ENCODE measurements at places on chromosomes 3 and 15.

DNA sequence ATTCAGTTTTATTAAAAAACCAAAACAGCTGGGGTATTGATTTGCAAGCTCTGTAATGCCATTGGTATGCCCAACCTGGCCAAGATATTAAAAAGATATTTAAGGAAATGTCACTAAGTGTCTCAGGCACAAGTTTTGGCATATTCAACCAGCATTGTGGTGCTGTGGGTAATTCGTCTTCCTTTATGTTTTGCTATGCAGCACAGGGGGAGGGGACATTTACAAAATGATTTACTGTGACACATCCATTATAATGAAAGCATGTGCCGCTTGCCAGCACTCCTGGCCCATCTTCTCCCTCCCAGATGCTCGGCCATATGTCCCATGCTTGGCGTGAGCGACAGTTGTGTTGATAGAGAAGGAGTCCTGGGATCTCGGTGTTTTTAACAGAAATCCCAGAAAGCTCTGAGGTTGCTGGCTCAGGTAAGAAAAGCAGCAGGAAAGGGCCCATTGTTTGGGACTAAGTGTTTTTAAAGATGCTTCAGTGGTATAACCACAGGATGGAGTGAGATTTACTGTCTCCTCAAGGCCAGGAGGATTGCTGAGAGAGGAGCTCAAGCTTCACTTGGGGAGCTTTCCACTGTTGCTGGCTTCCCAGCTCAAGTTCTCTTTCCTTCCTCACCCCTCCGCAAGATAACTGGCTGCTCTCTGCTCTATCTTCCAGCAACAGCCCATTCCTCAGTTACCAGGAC lies 158.2 kb upstream of the TSC22D2 start:
- DNase-seq = no peak

- DNase-seq = no peak
Measured at GRCh38 chr3:197561926-197562325, 6.2 kb upstream of the BDH1 start.

DNA sequence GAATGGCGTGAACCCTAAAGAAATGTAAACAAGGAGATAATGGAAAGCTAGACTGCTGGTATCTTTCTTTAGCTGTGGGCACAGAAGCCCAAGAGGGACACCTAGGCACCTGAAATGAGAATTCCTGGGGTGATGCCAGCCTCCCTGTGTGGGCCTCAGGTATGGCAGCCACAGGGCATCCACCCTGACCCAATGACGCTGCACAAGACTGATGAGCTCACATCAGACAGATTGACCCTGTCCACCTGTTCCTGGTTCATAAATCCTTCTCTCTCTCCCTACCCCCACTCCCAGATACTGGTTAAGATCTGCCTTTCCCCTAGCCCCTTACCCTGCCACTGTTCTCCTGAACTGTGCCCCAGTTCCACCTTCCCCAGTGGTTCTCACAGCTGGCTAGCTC lies 1.5 kb downstream of the GLB1 start:
- DNase-seq = no peak

DNA sequence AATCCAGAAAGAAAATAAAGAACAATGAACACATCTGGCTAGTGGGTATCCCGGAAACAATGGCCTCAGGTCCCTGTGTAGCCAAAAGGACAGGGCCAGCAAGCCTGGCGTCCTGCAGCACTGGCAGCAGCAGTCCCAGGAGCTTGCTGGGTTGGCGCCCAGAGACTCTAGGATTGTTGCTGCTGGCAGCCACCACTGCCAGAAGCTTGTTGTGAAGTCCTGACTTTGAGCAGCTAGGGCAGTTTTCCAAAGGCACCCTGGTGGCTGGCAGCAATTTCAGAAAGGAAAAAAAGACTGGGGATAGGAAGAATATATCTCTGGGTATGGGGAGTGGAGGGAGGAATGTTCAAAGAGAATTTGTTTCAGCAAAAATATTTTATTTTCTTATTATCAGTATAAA lies 11.3 kb downstream of the SHQ1 start:
- DNase-seq = no peak

DNA sequence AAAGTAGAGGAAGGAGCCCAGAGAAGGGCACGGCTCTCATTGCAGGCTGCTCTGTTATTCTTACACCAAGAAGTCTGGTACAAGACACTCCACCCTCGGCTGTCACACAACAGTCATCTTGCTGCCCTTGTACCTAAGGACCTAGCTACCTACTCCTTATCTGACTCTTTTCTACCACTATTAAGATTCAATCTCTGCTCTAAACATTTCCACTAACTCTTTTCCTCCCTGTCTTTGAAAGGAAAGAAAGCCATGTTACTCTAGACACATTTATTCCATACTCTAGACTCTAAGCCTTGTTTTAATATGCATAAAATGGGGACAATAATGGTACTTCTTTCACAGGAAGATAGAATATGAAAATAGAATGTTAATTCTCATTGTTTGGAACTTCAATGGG lies 73.3 kb upstream of the C3orf49 start:
- DNase-seq = no peak

DNA sequence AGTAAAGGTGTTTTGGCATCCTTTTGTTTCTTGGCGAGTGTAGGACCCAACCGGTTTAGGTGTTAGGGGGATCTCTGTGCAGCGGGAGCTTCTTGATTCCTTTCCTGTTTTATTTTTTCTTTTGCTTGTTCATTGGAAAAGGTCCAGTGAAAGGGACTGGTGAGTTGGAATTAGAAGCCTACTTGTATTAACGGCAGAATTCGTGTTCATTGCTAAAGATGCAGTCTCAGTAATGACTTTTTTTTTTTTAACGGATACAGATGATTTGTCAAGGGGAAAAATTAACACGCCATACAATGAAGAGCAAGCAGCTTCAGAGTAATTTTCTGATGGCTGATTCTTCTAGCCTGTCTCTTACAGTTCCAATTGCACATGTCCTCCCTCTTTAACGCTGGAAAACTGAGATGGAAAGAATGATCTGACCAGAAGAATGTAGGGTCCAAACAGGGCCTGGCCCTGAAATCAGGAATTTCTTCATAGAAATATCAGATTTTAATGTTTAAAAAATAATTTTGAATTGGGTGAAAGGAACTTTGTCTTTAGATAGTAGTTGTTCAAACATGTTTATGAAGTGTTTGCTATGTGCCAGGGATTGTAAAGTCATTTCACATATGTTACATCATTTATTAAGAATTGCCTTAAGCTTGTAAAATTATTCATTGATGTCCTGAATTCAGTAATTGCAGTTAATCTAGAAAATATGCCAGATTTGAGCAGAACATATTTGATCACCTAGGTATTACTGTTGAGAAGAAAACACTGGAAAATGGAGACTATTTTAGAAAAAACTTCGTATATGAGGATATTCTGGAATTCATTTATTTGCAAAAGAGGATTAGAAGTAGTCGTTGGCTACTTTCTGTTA lies 1.4 kb downstream of the MAPK6 start:
- DNase-seq = no peak

DNA sequence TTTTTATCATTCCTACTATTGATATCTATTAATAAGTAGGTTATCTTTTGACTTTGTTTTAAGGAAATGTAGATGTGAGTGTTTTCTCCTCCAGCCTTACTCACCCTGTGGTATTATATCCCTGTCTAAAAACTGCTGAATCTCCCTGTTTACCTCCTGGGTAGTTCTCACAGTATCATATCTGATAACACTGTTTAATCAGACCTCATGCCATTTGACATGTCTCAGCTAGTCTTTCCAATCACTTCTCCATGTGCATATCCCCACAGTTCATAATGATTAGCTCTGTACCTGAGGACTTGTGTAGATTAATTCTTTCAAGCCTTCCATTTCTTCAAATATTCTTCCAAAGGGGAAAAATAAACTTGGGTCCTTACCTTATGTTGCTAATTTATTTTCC lies 30.7 kb downstream of the DUOX2 start:
- no peak for DNase-seq

GRCh38 chr15:83837945-83838571 lies 184.1 kb downstream of the ADAMTSL3 start:
- DNase-seq = peak; percentile 8

- DNase-seq = no peak
Measured at GRCh38 chr3:154584041-154584440, 154.1 kb upstream of the GPR149 start.

DNA sequence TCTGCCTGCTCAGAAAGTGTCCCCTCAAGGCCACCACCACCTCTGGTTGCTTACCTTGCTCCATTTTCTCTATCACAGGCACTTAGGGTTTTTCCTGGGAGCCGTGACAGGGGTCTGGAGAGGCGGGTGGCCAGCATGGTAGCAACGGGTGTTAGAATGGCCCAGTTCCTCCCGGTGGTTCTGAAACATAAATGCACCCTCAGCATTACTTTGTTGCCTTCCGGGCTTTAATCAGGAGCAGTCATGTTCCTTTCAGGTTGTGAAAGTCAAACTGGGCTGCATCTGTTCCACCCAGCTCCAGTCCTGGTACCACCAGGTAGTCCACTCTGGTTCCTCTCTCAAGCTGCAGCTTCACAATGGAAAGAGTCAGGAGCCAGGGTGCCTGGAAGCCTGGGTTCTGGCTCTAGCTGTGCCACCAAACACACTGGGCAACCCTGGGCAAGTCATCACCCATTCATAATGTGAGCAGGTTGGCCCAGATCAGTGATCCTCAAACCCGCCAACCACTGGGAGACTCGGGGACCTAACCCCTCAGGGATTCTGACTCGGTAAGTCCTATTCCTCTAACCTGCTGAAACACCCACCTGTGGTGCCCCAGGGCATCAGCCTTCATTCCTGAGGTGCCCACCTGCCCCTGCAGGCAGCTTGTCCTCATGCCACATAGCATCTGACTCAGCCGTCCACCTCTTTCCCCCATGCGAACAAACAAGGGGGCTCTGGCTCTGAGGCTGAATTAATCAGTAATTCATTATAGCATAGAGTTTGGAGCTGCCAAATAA lies 9.3 kb downstream of the BDH1 start:
- no peak for DNase-seq

DNA sequence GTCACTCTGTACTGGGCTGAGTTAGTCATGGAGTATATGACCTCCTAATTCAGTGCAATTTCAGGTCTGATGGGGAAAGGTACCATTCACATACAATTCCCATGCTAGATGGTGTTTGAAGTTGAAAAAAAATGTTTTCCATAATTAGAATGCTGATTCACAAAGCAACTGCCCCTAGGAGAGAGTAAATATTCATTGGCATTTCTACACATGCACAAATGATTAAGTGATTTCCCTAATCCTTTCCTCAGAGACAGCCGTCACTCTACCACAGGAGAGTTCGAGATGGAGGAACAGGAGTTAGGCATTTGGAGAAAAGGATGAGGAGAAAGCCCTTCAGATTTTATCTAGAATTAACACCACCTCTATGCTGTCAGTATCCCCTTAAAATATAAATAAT lies 32.5 kb downstream of the GADL1 start:
- no peak for DNase-seq

- DNase-seq = no peak
Measured at GRCh38 chr15:65940618-65940909, 71.3 kb downstream of the RAB11A start.

DNA sequence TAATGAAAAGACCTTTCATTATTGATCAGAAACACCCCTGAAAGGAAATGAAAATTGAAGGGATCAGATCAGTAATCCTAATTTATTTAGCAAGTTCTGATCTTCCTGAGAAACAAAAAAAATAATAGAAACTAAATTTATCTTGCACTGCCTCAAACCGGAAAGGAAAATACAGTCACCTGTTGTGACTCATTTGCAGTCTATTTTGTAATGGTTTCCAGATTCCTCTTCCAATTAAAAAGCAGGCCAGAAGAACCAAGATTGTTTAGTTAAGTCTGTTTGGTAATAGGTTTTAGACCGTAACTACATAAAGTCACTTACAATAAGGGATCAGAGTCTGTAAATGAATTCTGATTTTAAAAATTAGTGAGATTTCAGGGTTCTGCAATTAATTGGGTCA lies 49.7 kb upstream of the ATOSA start:
- no peak for DNase-seq

- no peak for DNase-seq
Measured at GRCh38 chr3:107581230-107581629, 58.5 kb downstream of the BBX start.

DNA sequence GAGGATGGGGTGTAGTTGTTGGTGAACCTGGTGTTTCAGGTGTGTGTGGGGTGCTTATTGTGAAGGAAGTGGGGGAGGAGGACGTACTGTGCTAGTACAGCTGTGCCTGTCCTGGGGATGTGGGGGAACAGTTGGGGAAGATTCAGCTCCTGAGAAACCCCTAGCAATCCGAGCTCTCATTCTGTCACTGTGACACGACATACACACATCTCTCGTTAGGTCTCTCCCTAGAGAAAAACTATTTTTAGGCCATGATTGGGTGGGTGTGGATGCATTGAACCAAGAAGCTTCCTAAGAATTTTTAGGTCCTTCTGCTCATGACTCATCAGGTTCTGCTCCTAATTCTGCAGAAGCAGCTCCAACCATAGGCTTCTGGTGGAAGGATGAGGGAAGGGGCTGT lies 54.3 kb downstream of the SLC30A4 start:
- no peak for DNase-seq

GRCh38 chr3:13874891-13875290 lies 5.0 kb downstream of the WNT7A start:
- DNase-seq = no peak

DNA sequence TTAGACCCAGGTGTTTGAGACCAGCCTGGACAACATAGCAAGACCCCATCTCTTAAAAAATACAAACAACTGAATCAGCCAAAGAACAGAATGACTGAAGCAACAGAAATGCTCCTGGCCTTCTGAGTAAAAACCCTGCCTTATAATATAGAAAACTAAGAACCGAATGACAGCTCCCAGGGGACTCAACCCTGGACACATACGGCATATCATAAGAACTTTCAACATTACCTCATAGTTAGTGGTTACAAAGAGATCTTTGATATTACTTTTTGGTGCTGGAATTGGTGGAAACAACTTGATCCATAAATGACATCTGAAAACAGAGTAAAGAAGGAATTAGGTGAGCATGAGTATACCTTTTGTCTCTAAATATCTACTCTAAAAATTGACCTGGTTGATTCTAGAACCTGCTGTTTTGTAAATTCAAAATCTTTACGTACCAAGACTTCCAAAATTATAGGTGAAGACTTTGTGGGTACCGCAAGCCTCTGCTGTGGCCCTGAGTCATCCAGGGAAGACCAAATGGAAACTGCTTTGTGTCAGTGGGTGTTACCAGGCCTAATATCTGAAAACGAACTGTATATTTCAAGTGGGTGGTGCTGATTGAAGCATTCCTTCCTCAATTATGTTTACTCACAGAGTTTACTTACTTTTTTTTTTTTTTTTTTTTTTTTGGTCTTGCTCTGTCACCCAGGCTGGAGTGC lies 35.5 kb downstream of the IL5RA start:
- no peak for DNase-seq

DNA sequence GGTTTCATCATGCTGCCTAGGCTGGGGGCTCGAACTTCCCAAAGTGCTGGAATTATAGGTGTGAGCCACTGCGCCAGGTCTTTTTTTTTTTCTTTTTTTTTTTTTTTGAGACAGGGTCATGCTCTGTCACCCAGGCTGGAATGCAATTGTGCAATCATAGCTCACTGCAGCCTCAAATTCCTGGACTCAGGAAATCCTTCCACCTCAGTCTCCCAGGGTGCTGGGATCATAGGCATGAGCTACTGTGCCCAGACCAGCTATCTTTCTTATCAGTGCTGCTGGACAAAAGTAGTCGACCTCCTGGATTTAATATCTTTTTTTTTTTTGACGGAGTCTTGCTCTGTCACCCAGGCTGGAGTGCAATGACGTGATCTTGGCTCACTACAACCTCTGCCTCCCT lies 60.8 kb downstream of the TFDP2 start:
- no peak for DNase-seq

GRCh38 chr15:67413770-67414390 lies 107.1 kb upstream of the C15orf61 start:
- no peak for DNase-seq

GRCh38 chr3:57855281-57855680 lies 99.2 kb downstream of the SLMAP start:
- DNase-seq = no peak

- DNase-seq = no peak
Measured at GRCh38 chr3:11558411-11558903, 85.3 kb downstream of the VGLL4 start.
